Pancreas (tissue), 10 donors: ENCODE measurements at places on chromosomes 2 and 18. TPM values are rescaled to one million over a fixed set of nuclear protein-coding genes. Genes with fewer than 3 reads are reported as not detected.

The DPY30 gene
- total RNA-seq = 17.6 TPM

The RBMS1 gene
- total RNA-seq = 14.9 TPM

The FBLN7 gene
- 0.84 TPM for total RNA-seq

The RAX gene
- total RNA-seq = not detected

The ERBB4 gene
- 5.0 TPM for total RNA-seq

The CNTNAP5 gene
- 0.09 TPM for total RNA-seq

The C18orf32 gene
- 20.6 TPM for total RNA-seq

The CXCR4 gene
- total RNA-seq = 11.2 TPM

The HAAO gene
- total RNA-seq = 27.5 TPM

The COX5B gene
- 109 TPM for total RNA-seq

The RHOB gene
- total RNA-seq = 46.8 TPM

DNA sequence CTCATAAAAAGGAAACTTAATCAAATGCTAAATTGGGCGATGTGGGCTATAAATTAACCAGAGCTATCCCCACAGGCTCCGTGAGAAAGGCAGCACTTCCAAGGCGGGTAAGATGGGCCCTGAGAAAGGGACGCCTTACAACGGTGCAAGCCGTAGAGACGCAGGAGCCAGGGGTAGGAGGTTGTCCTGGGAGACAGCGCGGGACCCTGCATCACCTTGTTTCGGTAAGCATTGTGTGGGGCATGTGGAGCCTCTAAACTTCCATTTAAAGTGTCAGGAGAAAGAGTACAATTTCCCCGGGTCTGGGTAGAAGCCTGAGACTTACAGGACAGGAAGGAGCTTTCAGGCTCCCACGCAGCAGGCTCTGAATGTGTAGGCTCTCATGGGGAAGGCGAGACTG lies 1.2 kb upstream of the PER2 start:
- no peak for DNase-seq

DNA sequence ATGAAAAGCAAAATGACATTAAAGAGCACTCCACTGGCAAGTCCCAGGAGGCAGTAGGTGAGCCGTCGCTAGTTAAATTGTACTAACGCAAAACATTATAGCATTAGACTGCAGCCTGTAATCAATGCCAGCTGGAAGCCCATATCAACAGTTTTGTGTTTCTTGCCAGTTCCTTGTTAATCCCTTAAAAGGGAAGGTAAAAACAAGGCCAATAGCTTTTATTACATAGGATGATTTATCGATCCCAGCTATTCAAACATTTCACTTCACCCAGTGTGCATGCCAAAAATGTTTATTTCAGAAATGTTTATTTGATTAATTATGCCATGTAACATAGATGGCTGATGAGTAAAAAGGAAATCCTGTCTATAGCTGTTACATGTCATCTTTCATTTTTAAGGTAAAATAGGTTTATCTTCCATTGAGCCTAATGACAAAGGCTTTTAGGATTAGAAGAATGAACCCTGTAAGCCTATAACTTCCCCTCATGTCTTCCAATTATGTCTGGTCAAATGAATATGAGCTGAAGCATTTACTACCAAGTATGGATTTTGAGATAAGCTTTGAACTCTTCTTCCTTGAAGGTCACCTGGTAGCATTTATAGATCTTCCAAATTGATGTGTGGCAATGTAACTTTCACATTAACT lies 591.2 kb downstream of the RNF144A start:
- DNase-seq = no peak

GRCh38 chr2:12441750-12442475 lies 274.8 kb upstream of the TRIB2 start:
- DNase-seq = no peak

DNA sequence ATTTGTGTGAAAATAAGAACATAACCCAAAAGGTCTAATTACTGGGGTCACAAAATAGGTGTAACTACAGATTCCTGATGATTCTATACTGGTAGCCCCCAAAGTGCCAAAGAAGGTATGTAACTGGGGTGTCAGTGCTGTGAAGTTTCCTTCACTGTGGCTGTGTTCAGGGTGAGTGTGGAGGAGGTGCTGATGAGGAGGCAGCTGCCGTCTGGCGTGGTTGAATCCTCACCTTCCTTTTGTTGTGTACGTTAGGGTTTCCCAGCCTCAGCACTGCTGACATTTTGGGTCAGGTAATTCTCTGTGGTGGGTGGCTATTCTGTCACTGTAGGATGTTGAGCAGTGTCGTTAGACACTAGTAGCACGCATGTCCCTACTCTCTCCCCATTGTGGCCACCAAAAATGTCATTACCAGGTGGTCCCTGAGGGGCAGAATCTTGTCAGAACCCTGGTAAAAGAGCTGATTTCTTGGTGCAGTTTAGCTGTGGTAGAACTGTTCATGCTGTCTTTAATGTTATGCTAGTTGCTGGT lies 31.5 kb downstream of the ADNP2 start:
- no peak for DNase-seq

DNA sequence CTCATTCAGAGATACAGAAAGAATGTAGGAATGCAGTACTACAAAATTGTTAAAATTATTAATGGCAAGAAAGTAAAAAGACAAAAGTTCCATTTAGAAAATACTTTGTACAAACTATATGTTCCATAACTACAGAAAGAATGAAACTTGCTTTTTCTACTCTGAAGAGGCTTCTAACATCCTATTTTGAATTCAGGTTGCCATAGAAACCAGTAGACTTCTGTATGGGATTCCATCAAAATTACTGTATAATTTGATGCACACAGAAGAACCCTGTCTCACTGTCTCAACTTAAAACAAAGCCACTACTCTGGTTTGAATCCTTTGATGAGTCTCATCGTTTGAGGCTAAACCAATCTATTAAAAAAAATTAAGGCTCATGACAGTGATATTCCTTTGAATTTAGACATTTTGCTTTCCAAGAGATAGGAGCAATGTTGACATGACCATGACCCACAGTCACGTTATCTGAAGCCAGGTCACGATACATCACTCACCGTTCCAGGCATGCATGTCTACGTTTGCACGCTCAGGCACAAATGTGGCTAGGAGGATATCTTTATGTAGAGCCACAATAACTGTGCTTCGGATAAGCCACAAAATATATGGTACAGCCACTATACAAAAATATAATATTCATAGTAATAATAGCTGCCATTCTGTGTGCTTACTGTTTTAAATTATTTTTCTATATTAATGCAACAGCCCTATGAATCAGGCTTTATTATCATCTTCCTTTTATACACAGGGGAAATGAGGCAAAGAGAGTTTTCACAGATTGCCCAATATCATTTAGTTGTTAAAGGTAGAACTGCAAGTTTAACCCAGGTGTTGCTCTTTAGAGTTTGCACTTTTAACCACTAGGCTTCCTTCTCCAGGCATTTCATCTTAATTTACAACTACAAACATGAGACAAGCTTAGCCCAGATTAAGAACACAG lies 82.4 kb downstream of the CACNB4 start:
- DNase-seq = no peak

GRCh38 chr2:169036736-169037440 lies 5.8 kb upstream of the ABCB11 start:
- no peak for DNase-seq

DNA sequence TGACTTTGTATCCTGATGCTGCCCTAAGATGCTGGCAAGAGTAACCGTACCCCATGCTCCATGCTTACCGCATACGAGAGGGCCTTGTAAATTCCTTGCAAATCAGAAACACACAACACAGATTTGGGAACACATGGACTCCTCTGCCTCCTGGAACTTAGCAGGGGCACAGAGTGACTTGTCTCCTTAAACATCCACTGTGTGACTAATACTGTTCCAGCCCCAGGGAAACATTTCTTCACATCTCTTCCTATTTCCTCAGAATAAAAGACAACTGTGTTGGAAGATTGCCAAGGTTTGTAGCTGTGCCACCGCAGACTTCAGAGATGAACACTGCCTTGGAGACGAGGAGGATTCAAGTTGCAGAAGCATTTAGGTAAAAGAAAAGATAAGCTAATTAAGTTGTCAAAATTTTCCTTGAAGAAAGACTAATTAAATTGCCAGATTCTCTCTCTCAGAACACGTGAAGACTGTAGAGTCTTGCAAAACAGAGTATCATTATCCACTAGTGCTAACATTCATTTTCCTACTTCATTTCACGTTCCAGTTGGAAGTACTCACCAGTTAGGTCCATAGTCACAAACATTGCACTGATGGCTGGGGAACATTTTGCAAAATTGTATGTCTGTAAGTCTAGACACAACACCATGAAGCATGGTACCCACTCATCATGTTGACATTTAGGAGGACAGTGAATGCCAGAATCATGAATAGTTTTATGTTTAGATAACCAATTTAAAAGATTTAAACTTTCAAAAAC lies 188.8 kb downstream of the TSN start:
- no peak for DNase-seq

DNA sequence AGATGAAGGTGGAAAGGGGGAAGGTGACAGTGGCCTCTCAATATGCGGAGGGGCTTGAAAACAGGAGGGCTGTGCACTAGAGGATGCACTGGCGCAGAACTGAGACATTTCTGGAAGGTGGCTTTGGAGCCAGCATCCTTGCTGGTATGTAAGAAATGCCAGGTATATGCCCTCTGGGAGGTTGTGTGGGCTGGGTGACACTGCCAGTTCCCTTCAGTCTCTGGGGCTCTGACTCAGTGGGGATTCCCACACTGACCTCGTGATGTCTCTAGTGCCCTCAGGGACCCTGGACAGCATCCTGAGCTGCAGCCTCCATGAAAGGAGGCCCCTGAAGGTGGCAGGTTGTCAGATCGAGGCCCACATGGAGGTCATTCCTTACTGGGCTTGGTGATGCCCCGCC lies 74.0 kb downstream of the AGAP1 start:
- DNase-seq = no peak

GRCh38 chr2:71929482-71929772 lies 218.2 kb downstream of the CYP26B1 start:
- DNase-seq = no peak

- no peak for DNase-seq
These were observed 47.9 kb downstream of the GEMIN6 start for GRCh38 chr2:38825956-38826355.

DNA sequence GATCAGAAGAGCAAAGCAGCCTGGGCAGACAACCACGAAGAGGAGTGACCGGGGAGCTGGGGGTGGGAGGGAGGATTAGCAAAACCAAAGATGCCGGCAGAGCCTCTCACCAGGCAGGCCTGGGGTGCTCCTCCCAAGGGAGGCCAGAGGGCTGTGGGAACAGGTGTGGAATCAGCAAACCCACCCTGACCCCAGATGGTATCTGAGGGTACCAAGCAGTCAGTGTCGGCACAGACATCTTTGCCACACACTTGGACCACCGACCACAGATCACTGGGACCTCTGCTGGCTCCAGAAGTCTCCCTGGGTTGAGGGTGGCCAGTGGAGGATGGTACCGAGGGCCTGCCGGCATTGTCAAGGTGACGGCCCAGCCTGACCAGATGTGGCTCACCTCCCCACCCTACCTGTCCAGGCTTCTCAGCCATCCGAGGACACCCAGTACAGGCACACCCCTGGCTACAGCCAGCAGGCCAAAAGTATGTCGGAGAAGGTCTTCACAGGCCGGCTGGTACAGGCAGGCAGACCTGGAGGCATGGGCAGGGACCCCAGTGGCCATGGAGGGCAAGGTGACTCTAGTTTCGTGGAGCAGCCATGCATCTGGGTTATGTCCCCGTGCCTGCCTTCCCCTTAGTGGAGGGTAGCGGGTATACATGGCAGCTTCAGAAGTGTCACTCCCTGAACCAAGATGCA lies 82.1 kb downstream of the UXS1 start:
- no peak for DNase-seq

GRCh38 chr2:102129951-102130646 lies 12.4 kb upstream of the IL1R1 start:
- DNase-seq = no peak

GRCh38 chr2:38959938-38960608 lies 70.4 kb downstream of the ARHGEF33 start:
- DNase-seq = peak; percentile 61

- DNase-seq = no peak
These were observed 84.9 kb downstream of the DYSF start for GRCh38 chr2:71538241-71538640.

GRCh38 chr2:191302459-191303139 lies 57.4 kb downstream of the MYO1B start:
- DNase-seq = no peak

DNA sequence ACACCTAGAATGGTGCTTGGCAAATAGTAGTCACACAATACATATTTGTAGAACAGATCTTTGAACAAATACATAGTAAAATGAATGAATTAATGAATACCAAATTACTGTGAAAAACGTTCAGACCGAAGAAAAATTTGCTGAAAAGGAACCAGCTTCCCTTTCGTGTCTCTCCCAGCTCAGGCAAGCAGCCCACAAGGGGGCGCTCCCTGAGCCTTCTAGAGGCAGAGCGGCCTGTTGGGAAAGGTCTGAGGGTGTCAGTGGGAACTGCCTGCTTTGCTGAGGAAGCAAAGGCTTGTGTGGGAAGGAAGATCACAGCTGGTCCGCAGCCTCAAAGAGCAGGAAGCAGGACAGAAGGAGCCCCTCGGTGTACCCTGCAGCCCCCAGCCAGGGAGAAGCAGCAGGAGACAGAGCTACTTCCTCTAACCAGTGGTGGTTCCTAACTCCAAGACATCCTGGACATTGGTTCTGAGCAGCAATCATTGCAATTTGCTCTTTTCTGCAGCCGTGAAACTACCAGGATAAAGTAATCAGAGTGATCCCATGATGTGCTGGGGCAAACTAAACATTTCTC lies 231.1 kb downstream of the ANKRD30B start:
- no peak for DNase-seq

DNA sequence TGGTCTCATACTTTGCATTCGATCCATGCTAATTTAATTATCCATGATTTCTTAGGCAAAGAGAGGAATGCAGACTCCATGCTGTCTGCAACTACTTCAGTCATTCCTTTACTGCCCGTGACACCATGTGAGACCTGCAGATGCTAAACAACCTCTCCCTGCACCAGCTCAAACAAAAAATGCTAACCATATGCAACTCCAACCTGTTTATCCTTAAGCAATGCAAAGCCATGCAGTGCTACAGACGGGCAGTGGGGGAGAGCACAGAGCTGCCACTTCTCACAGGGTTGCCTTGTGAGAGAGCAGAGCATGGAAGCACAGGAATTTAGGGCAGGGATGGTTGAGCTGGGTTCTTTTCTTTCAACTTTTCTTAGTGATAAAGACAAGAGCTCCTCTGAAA lies 74.9 kb upstream of the KLHL14 start:
- no peak for DNase-seq

GRCh38 chr2:165371356-165371755 lies 98.1 kb upstream of the CSRNP3 start:
- DNase-seq = no peak

DNA sequence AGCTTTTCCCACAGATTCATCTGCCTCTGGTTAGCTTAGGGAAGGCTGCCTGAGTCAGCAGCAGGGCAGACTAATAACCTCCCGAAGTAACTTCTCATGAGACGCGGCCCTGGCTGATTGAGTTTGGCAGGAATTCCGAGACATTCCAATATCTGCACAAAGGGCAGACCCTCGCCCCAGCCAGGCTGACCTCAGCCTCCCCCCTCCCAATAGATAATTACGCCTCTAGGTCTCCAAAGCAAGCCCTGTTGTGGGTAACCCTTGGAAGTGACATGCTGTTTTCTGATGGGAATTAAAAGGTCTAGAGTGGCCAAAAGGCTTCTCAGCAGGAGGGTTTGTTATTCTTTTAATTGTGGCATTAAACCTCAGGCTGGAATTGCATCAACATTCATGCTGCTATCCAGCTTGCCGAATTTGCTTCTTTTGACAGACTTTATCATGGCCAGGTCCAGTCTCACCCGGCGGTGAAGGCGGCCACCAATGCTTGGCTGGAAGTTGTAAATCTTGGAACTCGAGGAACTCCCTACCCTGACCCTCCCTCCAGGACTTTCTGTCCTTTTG lies 98.0 kb upstream of the SLC14A2 start:
- DNase-seq = no peak
